ENCODE measurements at places on chromosomes 7 and 10.

DNA sequence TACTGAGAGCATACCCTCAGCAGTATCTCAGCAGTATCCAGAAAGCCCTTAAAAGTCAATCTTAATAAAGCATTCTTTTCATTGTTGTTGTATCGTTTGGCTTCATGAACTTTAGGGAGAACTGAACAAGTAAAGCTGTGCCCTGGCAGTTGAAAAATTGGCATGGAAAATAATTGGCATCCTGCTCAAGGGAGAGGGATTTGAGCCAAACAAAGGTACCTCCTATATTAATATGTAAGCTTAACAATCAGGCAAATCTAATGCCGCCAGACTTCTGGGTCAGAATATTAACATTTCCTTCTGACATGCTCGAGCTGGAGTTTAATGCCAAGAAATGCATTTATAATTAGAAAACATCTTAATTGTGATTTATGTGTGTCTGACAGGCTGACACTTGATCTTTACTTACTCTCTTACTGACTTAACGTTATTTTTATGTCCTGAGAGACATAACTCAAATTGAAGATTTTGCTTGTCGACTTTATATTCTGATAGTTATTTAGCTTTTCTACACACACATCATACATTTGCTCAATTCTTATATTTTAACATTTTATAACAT is 42.1 kb upstream of the PCDH15 start:
- DNase-seq, result no peak

- DNase-seq, result no peak
Measured at GRCh38 chr10:86698207-86698940, 30.1 kb downstream of the LDB3 start.

- DNase-seq, result no peak
Measured at GRCh38 chr10:11298116-11298515, 280.4 kb downstream of the CELF2 start.

- no peak for DNase-seq
Measured at GRCh38 chr10:89679986-89680385, 21.4 kb upstream of the KIF20B start.

DNA sequence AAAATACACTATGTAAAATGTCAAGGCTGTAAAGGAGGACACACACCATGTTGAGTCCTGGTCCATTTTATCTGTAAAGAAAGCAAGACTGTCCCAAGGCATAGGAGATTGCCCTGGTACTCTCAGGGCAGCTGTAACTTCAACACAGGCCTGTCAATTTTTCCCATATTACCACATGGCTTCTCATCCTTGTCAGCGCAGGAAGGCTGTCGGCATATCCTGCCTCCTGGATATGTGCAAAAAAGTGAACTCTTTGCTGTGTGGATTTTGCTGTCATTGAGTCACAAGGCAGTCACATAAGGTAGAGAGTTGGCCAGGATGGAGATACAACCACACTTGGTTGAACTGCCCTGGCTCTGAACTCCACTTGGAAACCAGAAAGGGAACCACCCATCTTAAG is 8.7 kb downstream of the DUSP5 start:
- DNase-seq, result no peak

- DNase-seq, result no peak
Measured at GRCh38 chr10:90136731-90137316, 435.4 kb downstream of the KIF20B start.

DNA sequence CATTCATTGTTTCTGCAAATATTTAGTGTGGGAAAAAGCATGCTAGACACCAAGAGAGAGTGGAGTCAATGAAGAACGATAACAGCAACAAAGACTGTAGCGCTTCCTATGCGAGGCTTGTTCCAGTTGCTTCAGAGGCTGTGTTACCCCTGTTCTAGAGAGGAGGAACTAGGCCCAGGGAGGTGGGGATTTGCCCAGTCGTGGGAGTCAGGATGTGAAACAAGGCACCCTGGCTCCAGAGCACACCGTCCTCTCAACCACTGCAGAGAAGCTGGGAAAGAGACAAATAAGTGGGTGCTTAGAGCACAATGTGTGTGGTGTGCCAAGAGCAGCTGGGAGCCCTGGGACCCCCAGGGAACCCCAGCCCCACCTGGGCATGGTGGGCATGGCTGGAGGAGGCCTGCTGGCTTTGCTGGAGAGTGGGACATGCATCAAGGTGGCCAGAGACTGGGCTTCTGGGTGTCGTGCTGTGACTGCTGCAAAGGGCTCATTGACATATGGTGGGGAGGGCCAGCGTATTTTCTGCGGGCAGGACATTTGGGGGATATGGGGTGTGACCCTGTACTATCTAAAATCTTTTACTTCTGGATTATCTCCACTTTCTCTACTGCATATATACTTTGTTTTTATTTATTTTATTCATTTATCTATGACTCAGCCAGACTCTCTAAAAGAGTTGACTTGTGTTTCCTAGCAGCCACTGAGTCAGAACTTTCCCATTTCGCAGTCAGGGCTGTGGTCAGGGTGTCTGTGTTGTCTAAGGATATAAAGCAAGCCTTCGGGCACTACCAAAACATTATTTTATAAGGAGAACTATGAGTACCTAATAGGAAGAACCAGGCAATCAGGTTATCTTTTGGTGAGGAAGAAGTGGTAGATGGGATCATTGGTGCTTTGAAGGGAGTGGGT is 95.4 kb downstream of the TCF7L2 start:
- DNase-seq, result no peak

DNA sequence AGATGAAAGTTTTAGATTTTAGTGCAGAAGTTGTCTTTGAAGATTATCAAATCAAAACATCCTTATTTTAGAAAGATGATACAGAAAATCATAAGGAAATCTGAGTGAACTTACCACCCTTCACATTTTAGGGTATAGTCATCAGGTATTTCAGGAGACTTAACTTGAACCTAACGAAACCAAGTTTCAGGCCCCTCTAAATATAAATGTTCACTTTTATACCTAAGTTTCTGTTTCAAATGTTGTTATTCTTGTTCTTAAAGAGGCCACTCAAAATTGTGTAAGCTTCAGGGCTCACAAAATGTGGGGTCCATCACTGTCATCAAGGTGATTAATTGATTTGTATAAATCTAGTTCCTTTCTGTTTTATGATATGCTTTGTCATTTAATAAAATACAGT is 216.2 kb downstream of the KIAA1217 start:
- DNase-seq, result no peak

- DNase-seq, result no peak
Measured at GRCh38 chr10:49187950-49188761, at the start of gene TMEM273. TSS of gene TMEM273 (minus strand) at chr10:49188391. CDS start at chr10:49188336, 55 bp downstream.

GRCh38 chr7:139860090-139860775 is 31.2 kb downstream of the TBXAS1 start:
- no peak for DNase-seq

- DNase-seq, result no peak
Measured at GRCh38 chr7:7668706-7669105, 28.2 kb downstream of the UMAD1 start.

DNA sequence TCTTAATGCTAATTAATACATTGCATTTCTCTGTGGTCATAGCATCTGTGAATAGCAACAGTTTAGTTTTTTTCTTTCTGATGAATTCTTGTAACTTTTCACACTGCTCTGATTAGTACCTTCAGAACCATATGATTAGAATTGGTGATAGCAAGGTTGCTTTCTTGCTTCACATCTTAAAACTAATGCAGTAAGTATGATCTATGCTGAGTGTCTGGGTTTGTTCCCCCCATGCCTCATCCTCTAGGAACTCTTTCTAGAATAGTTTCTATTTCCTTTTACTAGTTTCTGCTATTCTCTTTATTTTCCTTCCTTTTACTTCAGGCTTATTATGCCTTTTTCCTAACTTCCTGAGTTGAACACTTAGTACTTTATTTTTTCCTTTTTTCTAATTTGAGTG is 32.4 kb downstream of the TES start:
- no peak for DNase-seq

DNA sequence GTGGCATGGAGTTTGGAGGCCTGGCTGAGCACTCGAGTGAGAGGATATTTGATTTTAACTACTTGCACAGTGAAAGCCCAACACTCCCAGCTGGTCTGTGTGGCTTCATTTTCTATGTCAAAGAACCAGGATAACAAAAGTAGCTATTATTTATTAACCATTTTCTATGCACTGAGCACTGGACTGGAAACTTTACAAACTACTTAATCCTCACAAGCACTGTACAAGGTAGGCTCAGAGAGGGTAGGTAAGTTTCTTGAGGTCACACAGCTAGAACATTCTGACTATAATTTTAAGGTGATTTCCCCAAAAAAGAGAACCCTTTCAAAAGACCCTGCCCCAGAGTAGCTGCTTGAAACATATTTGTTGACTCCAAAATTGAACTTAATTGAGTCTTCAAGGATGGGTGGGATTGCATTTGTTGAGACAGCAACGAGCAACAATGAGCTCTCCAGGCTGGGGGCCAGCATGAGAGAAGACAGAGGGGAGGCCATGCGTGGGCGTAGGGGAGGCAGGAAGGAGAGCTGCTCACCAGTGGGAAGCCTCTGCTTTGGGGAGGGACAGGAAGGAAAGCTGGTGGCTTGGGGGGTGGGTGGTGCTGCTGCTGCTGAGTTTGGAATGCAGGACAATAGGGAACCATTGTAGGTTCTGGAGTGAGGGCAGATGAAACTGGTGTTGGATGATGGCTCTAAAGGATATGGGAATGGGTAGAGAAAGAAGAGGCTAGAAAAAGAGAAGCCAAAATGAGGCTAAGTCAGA is 31.5 kb downstream of the FAM241B start:
- no peak for DNase-seq

Measured in D721Med (cell line).